NCI-H1436 treated with DMSO at 0.1 percent for 48 hours (cell line): ENCODE measurements at places on chromosomes 4 and X.

GRCh38 chrX:54357414-54358377 lies at the start of gene WNK3:
Gene WNK3, minus strand, starts transcription at chrX:54358046.
- peak; percentile 51 for DNase-seq

DNA sequence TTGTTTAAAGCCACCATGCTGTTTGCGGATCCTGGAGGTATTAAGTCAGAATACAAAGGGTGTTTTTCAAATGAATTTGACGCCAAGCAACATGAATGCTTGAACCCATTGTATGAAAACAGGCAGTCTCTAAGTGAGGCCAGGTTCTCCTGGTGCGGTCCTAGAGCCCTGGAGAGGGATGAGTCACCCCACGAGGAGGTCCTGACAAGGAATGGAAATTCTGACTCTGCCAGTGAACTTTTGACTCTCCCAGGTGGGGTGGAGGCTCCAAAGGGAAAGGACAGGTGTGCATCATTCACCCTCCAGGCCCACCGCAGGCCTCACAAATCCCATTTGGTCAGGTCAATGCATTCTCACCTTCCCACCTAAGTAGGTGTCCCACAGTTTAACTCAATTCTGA lies 1.5 kb downstream of the TRIM2 start:
- no peak for DNase-seq

DNA sequence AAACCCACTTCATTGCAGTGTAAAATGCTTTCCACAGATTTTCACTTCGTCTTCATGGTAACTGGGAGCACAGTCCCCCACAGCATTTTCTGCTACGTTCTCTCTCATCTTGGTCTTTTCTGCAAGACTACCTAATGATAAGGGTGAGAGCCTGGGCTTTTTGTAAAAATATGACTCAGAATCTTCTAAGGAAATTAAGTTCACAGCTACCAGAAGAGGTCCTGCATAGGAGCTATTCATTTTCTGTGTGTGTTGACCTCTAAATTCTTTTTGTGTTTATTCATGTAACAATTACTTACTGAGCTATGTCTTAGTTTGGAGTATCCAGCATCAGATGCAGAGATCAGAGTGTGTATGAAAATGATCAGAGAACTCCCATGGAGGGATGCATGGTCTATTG lies 192.2 kb downstream of the CPEB2 start:
- no peak for DNase-seq

- no peak for DNase-seq
Observed at GRCh38 chr4:108107729-108108382, 60.9 kb downstream of the LEF1 start.

DNA sequence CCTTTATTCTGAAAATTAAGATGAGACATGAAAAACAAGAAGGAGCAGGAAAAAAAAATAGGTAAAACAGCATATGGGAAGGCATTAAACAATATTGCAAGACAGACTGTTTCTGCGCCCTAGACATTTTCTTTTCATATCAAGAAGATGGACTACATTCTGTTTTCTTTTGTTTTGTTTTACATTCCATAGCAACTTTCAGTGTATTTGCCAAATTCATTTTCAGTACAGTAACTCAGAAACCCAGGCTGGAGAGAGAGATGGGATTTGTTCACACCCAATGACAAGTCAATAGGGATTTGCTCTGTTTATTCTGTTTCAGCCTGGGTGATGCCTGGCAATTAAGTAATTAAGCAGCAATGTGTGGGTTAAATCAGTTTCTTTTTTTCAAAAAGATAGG lies 892.8 kb upstream of the DIAPH2 start:
- no peak for DNase-seq

GRCh38 chr4:17367201-17367600 lies 144.7 kb downstream of the QDPR start:
- no peak for DNase-seq

GRCh38 chrX:72366701-72367454 lies 61.2 kb upstream of the CITED1 start:
- DNase-seq = no peak

DNA sequence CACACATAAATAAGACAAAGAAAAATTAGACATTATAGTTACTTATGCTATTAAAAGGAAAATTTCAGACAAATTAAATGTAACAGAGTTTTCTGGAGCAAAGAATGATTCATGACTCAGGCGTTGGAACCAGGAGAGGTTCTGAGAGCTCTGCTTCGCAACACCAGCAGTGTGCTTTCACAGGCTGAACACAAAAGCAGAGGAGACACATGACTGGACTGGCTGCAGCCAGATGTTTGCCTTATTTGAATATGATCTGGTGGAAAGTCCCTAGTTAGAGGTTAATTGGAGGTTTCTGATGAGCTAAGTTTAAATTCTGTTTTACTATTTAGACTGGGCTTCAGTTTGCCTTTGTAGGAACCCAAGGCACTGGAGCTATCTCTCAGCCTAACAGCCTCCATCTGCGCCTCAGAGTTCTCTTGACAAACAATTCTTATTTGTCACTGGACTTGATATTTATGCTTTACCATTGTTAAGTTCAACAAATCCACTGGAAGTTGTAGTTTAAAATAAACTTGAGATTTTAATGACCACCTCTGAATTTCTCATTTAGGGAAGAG lies 16.2 kb downstream of the BOD1L1 start:
- no peak for DNase-seq

DNA sequence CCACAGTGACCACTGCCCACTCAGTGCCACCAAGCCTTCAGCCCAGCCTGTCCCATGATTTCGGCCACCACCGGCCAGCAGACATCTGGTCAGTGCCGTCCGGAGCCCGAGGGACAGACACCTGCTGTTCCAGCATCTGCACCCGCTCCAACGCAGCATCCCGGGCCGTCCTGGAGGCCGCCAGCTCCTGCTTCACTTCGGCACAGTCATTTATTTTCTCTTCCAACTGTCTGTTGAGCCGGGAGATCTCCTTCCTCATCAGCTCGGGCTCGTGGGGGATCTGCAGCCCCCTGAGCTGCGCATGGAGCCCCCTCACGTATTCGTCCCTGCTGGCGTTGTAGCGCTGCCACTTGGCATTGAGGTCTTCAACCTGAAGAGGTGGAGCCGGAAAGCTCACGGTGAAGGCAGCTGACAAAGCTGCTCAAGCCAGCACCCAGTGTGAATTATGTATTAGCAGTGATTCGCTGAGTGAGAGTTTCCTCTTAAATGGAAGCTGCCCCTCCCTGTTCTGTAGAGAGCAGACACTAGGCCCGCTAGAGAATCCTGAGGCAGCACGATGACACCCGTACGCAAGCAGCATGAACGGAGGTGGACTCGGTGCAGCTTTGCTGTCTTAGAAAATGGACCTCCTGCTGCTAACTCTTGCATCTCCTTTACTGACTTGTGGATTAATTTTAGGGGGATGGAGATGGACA lies 11.4 kb downstream of the TNIP2 start:
- DNase-seq = no peak

GRCh38 chrX:102959471-102959870 lies 22.4 kb downstream of the RAB40AL start:
- no peak for DNase-seq

DNA sequence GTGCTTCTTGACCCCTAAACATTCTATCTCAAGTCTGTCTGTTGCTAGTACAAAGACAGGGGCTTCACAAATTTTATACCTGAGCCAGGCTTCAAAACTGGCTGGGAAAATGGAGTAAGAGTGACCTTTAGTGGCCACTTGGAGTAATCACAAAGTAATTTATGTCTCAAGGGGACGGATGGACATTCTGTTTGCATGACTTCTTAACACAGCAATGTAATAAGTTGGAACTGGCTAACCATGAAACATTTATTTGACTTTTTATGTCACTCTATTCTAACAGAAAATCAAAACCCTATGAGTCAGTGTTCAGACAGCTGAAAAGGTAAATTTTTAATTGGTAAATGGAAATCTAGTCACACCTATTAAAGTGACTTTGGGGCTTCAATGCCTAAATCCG lies 600.6 kb downstream of the ANKRD50 start:
- peak; percentile 10 for DNase-seq

- no peak for DNase-seq
Observed at GRCh38 chrX:22173966-22174365, 98.7 kb upstream of the CBLL2 start.

- DNase-seq = no peak
Observed at GRCh38 chr4:20333141-20333715, 81.5 kb downstream of the SLIT2 start.

DNA sequence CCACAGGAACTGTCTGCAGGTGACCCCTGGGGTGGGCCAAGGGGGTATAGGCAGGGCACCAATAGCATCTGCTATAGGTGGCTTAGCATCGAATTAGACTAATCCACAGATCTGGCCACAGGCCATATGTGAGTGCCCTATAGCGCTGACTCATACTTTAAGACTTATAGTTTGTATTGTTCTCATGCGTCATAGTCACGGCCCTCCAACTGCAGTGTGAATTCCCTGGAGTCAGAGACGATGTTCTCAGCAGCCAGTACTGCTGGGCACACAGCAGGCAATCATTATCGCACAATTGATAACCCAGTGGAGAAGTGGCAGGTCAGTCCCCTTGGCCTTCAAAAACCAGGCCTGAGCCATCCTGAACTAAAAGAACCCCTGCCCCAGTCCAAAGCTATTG lies 58.1 kb downstream of the ADGRG2 start:
- DNase-seq = no peak

- no peak for DNase-seq
Observed at GRCh38 chr4:128305942-128306341, 18.3 kb upstream of the PGRMC2 start.

GRCh38 chrX:119382606-119383005 lies 16.5 kb upstream of the SLC25A43 start:
- DNase-seq = no peak

DNA sequence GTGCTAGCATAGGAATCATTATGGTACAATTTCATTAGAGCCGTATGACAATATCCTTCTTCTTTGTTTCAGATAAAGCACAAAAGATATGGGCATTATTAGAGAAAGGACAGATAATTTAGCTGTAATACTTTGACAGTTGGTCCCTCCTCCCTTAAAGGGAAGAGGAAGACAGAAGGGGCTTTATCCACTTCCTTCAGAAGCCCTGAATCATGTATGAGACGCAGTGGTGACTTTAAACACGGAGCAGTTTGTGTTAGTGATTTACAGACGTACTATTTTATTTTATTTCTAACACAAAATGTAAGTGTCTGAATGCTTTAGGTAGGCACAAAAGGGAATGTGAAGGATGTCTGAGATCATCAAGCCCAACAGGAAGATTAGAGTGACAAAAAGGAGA lies 467.7 kb downstream of the IL15 start:
- DNase-seq = no peak

DNA sequence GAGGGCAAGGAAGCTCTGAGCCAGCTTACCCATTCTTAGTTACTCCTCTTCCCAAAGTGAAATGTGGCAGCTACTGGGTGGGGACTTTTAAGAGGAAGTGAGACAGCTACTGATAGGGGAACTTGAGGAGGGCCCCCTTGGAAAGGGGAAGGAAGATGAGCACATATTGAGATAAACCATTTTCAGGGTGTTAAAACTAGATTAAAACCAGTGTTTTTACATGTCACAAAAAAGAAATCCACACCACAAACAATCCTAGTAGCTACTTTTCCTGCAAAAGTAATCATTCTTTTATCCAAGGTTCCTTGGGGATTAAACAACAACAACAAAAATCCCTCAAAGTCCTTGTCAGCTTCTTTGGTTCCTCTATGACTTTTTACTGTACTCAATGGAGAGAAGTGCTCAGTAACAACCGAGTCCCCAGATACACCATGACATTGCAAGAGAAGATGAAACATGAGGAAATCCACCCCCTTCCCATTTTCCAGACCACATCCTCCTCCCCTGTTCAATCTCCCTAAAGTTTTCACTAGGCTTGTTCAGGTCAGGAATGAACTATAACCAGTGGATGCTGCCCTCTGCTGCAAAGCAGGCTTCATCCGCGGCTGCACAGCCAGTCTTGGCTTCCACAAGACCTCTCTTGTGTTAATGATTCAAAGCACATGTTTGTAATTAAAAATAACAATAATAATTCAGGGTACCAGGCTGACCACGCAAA lies 113.5 kb upstream of the TMEM164 start:
- DNase-seq = no peak

DNA sequence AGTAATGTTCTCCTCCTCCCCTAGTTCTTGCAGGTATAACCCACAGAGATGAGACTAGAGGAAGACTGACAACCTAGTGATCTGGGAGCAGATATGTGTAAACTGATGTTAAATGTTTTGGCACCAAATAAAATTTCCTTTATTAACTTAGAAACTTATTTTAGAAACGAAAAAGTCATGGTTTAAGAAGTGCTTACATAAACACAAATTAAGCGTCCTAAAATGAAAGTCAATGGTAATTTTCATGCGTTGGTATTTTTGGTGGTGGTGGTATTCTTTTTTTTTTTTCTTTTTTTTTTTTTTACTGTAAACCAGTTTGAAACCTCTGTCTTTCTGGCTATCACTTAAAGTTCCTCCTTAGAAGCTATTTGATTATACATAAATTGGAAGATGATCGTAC lies 1438.1 kb upstream of the TENM3 start:
- DNase-seq = no peak

GRCh38 chr4:168569931-168570276 lies 73.1 kb downstream of the PALLD start:
- no peak for DNase-seq

GRCh38 chr4:41530741-41531140 lies 7.2 kb upstream of the LIMCH1 start:
- DNase-seq = no peak

GRCh38 chr4:88759039-88759894 lies 61.6 kb upstream of the NAP1L5 start:
- no peak for DNase-seq

DNA sequence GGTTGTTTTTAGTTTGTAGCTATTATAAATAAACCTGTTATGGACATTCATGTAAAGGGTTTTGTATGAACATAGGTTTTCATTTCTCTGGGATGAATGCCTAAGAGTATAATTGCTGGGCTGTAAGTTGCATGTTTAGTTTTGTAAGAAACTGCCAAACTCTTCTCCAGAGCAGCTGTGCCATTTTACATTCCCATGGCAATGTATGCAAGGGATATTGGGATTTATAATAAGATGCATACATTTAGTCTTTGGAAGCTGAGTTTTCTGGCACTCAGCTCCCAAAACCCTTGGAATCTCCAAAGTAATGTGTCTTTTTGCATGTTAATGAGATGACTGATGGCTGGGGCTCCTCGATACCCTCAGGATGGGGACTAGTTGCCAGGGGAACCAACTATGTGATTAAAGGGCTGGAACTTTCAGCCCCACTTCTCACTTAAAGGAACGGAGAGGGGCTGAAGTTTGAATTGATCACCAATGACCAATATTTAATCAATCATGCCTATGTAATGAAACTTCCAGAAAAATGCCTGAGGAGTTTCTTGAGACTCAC lies 44.0 kb downstream of the SERTM2 start:
- no peak for DNase-seq

GRCh38 chr4:112908511-112908910 lies 140.9 kb upstream of the ANK2 start:
- DNase-seq = no peak
